Stimulated activated CD8-positive, alpha-beta memory T cell treated with anti-CD3 and anti-CD28 coated beads, Interleukin-2, amount 100 ng/mL, for 1 hour (primary cell): ENCODE measurements at places on chromosomes 5 and 9.

DNA sequence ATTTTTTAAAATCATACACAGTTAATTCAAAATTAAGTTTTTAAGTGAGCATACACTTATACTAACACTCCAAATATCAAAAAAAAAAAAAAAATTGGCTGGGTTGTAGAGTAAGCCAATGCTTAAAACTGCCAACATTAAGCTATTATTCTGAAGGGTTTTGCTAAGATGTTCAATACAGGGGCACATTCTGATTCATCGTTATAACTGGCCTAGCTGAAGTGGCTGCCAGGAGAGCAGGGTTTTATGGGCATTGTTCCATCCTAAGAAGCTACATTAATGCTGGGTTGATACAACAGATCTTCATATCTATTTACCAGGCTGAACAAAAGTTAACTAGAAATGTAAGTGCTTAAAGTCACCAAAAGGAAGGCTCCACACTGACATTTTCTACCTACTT is 13.4 kb downstream of the ELAVL2 start:
- no peak for DNase-seq

- no peak for DNase-seq
Observed at GRCh38 chr5:31328040-31328733, 134.7 kb downstream of the CDH6 start.

- DNase-seq: no peak
Observed at GRCh38 chr5:153523831-153524230, 33.4 kb downstream of the GRIA1 start.

DNA sequence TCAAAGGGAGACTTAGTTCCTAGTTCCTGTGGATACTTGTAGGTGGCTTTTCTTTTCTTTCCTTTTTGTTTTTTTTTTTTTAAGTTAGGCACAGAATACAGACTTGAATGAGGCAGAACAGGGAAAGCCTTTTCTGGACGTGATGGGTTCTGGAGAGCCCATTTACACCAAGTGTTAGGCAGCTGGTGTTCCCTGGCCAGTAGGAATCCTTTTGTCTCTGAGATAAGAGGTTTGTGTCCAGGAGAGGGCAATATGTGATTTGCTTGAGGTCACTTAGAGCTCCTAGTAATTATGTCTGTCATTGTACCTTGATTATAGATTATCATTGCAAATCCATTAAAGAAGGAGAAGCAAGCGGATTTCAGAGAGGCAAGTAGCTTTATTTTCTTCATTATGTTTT is 9.1 kb downstream of the MEGF10 start:
- DNase-seq: no peak

DNA sequence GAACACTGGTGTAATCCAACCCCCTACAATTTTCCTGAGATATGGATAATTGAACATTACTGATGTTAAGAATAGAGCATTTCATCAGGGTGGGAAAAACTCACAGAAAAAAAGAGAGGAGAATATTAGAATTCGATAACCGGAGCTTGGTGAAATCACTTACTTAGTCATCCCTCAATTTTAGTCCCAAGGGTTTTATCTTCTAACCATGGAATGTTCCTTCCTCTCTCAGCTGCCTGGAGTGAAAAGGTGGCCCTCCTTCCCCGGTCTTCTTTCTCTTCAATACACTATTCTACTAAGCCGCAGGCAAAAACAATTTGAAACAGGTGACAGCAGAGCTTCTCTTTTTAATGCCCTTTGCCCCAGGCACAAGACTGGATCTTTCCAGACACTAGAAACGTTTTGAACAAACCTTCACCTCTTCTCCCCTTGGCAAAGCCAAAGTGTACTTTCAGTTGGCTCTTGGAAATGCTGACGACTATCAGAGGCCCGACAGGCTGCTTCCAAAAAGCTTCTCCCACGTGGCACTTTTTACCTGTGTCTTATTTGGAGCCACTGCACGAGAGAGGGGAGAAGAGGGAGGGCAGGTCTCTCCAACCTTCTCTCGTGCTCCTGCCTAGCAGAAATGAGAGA is 543.9 kb downstream of the TLE1 start:
- DNase-seq: no peak

- DNase-seq: no peak
Observed at GRCh38 chr5:59206132-59206581, 623.3 kb downstream of the RAB3C start.

DNA sequence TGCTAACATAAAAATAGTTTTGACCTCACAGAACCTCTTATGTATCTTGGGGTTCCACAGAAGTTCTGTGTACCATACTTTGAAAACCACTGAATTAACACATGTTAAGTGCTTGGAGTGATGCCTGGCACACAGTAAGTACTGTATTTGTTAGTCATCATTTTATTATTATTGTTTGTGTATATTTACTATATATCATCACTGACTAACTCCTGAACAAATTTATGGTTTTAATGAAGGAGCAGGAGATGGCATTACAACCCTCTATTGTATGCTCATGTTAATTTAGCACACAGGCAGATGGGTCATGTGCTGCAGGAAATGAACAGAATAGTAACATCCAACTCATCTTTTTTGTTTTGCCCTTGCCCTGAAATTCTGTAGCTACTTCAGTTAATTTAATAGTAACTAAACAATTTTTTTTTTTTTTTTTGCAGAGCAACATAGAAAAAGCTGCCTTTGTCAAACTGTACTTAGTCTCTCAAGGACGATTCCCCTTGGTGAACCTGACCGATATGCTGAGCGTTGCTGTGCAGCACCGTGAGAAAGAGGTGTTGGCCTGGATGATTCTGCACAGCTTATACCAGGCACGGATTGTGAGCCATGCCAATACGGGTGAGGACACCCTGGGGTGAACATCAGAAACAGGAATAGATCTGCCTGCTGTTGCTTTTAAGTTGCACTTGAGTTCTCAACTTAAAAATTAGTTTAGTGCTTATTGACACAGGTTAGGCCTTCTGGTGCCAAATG is 45.4 kb downstream of the HACD4 start:
- DNase-seq: no peak

DNA sequence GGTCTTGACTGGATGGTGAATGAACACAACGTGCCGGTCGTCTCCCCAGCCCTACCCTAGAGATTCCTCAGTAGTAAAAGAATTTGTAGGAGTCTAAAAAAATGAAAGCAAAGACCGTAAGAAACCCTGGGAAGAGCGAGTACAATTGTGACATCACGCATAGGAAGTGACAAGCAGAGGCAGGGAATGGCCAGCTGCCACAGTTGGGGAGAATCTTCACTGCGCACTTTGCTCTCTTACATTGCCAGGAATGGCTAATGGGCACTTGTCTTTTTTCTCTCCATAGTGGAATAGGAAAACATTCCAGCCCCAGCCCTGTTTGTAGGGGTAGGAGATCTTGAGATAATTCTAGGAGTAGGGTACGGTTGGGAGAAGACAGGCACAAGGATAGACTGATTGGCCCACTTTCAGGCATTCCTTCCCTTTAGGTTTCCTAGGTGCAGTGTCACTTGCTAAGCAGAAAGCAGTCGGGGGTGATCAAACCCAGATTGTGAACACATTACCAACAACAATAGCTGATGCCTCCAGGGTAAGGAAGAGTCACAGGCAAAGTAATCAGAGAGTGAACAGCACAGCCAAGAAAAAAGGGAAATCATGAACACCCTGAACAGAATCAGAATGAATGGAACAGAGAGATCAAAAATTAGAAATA is 302.7 kb downstream of the MAN2A1 start:
- no peak for DNase-seq

GRCh38 chr9:82124090-82124489 is 135.5 kb downstream of the SPATA31D1 start:
- no peak for DNase-seq
